Frontal cortex (tissue), 4 donors: ENCODE measurements at places on chromosomes 16 and 17.

- no peak for DNase-seq
These were observed 1.3 kb upstream of the MTSS2 start for GRCh38 chr16:70687102-70687511.

DNA sequence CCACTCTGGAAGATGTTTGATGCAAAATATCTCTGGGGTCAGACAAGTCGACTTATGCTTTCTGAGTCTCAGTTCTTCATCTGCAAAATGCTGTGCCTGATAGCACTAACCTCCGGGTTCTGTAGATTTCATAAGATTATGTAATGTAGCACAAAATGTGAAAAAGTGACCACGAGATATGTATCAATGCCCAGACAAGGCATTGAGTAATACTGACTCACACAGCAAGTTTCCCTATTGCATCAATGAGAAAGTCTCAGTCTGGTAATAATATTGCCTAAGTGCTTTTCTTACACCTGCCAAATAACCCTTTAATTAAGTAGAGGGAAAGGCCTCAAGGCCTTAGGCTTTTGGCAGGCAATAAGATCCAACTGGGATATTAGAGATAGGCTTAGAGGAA, 41.4 kb upstream of the MMP2 start:
- DNase-seq = no peak

DNA sequence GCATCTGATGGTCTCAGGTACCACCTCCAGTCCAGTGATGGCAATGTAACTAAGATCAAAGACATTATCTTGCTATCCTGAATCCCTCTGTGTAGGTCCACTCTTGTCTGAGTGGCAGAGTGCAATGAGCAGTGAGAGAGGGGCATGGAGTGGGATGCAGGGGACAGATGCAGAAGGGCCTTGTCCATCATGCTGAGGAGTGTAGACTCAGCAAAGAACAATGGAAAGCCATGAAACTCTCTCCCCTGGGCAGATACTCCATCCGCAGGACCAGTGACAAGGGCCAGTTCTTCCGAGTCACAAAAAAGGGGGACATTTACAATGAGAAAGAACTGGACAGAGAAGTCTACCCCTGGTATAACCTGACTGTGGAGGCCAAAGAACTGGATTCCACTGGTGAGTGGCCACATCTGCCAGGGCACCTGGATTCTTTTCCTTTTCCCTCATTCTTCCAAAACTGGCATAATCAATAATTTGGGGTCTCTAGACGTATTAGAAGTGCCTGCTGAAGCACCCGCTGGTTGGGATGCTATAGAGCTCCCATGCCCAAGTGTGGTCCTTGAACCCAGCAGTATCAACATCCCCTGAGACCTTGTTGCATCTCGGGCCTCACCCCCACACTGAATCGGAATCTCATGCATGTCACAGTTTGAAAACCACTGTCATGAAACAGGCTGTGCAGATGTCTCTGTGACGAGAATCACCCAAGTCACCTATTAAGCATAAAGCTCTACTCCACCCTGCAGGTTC, 29.5 kb downstream of the CDH5 start:
- no peak for DNase-seq

DNA sequence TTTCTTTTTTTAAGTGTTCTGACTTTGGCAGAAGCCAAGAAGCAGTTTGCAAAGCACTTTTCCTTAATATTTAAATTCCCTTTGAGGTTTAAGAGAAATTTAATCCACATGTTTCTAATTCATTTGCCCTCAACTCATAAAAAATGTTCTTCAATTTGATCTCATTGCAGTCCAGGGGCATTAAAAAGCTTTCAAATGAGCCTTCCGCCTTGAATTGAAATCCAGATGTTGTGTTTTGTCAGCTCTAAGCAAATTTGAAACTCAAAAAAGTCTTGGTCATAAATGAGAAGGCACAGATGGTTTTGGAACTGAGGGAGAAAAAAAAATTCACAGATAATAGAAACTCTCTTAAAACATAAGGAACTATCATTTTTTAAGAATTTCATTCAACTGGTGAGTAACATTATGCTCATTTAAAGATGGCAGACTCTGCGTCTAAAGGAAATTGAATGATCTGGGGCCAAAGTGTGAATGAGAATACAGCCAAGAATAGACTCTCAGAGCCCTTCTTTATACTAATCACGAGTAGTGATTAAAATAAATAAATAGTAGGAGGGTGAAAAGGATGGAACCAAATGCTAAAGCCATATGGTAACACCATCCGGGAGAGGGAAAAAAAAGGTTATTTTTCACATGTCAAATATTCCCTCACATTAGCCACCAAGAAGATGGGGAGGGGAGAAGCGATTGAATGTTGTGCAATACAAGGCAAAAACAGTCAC, 1304.7 kb downstream of the CDH8 start:
- DNase-seq = no peak

DNA sequence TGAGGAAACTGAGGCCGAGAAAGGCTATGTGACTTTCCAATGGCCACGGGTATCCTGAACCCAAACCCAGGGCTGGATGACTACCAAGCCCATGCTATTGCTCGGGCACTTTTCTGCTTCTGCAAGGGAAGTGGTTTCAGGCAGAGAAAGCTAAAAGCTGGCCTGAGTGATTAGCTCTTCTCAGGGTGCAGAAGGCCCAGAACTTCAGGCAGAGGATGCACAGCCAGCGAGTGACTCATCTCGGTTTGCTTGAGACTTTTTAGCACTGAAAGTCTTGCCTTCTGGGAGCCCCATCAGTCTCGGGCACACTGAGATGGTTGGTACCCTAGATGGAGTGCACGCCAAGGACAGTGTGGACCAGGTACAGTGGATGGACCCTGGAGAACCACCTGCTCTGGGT, 129.5 kb upstream of the SDK2 start:
- no peak for DNase-seq

- no peak for DNase-seq
These were observed 18.8 kb upstream of the KRT10 start for GRCh38 chr17:40841246-40841645.

- DNase-seq = peak; percentile 94
These were observed 765 bp downstream of the COL1A1 start for GRCh38 chr17:50200457-50201275.

GRCh38 chr16:80883816-80884215, 79.4 kb upstream of the CDYL2 start:
- no peak for DNase-seq

- DNase-seq = no peak
These were observed 5.3 kb downstream of the TMEM114 start for GRCh38 chr16:8585041-8585440.

DNA sequence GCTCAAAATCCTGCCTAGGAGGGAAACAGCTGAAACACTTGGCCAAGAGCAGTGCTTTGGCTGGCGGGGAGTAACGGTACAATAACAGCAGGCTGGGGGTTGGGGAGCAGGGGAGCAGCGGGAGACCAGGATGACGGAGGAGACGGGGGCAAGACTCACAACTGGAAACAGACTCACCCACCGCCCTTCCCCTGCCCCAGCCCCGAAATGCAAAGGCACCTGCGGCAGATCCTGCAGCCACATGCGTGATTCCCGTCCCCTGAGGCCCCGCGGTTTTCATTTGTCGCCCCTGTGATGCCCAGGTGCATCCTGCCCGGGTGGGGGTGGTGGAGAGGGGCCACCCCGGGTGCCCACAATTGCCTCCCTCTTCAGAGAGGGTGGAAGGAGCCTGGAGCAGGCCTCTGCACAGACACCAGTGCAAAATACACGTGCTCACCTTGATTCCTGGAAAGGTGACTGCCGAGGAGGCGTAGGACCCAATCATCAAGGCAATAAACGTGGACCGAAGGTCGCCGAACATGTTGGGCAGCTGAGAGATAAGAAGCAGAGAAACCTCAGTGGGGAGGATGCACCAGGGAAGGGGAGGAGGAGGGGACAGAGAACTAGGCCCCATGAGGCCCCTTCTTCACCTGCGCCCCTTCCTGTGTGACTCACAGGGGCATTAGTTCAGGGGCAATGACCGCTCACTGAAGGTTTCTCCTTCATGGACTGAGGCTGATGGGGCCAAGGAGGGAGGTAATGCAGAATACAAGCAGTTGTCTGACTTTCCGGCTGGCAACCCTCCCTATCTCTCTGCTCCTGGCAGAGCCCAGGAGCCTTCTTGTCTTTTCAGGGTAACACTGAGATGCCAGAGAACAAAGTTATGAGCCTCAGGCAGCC, 30.4 kb upstream of the PITPNA start:
- no peak for DNase-seq

- DNase-seq = no peak
These were observed 154.6 kb downstream of the SEC14L1 start for GRCh38 chr17:77295241-77295853.

GRCh38 chr17:37089956-37090355, 141.2 kb downstream of the AATF start:
- DNase-seq = no peak

- DNase-seq = no peak
These were observed 109.4 kb upstream of the AXIN2 start for GRCh38 chr17:65670667-65671371.

GRCh38 chr17:74607221-74607620, 15.1 kb upstream of the CD300LD start:
- DNase-seq = no peak

DNA sequence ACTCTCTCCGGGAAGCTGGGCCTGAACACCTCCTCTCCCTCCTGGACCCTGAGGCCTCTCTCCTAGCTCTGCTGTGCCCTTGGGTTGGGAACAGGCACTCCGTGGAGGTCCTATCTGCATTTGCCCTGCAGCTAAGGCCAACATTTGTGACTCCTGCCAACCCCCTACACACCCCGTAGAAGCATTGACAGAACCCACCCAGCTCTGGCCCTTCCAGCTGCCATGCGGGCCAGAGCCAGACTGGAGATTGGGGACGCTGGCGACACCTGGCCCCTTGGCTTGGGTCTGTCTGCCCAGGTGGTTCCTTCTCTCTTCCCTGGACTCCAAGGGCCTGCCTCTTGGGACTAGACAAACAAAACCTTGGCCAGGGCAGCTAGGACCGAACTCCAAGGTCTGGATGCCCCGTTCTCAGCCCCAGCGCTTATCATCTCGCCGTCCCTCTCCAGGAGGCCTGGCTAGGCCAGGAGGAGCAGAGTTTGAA, 644 bp upstream of the RHBDF2 start:
- DNase-seq = no peak

DNA sequence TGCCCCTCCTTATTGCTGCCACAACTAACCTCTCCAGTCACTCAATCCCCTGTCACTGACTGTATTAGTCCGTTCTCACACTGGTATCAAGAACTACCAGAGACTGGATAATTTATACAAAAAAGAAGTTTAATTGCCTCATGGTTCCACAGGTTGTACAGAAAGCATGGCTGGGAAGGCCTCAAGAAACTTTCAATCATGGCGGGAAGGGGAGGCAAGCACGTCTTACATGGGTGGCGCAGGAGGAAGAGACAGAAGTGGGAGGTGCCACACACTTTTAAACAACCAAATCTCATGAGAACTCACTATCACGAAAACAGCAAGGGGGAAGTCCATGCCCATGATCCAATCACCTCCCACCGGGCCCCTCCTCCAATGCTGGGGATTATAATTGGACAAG, 86.0 kb upstream of the BCAR1 start:
- no peak for DNase-seq

- no peak for DNase-seq
These were observed 239.4 kb downstream of the IRF8 start for GRCh38 chr16:86138121-86139085.

DNA sequence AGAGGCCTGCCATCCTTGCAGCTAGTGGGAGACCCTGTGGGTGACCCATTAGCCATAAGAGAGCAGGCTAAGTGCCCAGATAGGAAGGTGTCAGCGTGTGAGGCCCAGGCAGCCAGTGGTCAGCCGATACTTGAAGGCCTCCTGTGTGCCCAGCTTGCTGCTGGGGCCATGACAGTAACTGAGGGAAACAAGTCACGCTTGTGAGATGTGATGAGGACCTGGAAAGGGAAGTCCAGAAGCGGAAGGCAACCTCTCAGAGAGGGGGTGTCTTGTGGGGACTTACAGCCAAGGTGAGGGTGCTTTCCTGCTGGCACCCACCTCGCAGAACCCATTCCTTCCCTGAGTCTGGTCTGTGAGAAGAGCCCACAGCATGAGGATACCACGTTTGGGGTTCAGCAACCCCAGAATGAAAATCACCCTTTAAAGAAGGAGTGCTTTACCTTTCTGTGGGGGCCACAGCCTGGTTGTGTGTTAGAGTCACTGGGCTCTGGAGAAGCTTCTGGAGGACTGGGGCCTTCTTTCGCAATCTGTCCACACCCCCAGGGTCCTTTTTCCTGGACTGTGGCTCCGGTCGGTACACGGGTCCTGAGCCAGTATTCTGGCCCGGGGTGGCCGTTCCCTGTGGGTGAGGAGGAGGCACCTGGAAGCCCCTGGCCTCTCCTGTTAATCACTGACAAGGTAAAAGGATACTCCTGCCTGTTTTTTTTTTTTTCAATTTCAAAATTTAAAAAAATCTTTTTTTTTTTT, 53.9 kb downstream of the PLCG2 start:
- DNase-seq = no peak

GRCh38 chr17:32350666-32351418, 885 bp downstream of the ZNF207 start:
- DNase-seq = no peak
